ENCODE measurements at places on chromosomes 13 and 19. TPM values are rescaled to one million over a fixed set of nuclear protein-coding genes. Genes with fewer than 3 reads are reported as not detected.

LILRA1 gene
- total RNA-seq = 0.23 TPM

CNN1 gene
- 2,877 TPM for total RNA-seq

ATP4B gene
- not detected for total RNA-seq

FUT3 gene
- total RNA-seq = not detected

KLK4 gene
- total RNA-seq = not detected

NFIX gene
- 81.0 TPM for total RNA-seq

DNA sequence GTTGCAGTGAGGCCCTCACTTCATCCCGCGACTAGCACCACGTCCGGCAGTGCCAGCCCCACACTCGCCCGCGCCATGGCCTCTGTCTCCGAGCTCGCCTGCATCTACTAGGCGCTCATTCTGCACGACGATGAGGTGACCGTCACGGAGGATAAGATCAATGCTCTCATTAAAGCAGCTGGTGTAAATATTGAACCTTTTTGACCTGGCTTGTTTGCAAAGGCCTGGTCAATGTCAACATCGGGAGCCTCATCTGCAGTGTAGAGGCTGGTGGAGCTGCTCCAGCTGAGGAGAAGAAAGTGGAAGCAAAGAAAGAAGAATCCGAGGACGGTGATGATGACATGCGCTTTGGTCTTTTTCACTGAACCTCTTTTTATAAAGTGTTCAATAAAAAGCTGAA lies 48.6 kb downstream of the NLRP12 start:
- DNase-seq = no peak

GRCh38 chr13:79943346-79944023 lies 397.4 kb downstream of the SPRY2 start:
- no peak for DNase-seq

DNA sequence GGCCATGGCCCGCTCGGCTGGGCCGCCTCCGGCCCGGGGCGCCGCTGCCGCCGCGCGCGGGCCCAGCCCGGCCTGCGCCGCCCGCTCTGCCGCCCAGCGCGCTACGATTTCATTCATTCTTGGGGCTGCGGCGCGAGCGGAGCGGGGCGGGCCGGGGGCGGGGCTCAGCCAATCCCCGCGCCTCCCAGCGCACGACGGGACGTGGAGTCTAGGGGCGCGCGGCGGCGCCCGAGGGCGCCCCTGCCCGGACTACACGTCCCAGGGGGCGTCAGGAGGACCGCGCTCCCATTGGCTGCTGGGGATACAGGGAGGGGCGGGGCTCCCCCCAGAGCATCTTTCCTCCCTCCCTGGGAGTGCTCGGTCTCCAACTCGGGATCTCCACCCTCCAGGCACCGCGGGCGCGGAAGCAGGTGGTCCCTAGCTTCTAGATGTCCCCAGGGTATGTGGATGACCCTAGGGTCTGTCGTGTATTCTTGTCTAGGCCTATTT lies 5.6 kb upstream of the DPF1 start:
- no peak for DNase-seq

- no peak for DNase-seq
Observed at GRCh38 chr19:6278740-6279619, 795 bp downstream of the MLLT1 start.

DNA sequence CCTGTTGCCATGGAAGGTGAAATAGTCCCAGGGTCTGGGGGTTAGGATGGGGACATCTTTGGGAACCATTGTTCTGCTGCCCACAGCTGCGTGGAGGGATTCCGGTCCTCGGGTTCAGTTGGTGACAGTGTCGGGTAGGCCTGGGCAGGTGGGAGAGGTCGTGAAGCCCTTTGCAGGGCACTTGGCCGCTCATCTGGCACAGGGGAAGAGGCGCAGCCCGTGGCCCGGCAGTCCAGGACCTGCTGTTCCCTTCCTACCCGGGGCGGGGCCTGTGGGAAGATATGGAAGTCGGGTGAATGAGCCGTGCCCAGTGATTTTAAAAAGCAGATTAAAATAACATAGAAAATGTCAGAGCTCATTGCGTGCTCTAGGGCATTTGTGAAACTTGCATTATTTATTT lies 44.8 kb downstream of the KDM4B start:
- DNase-seq = no peak

GRCh38 chr13:25151626-25152195 lies 20.4 kb downstream of the AMER2 start:
- DNase-seq = no peak

- no peak for DNase-seq
Observed at GRCh38 chr13:76878043-76878442, 8.2 kb downstream of the KCTD12 start.

- no peak for DNase-seq
Observed at GRCh38 chr13:47218611-47219010, 321.8 kb upstream of the HTR2A start.

- DNase-seq = no peak
Observed at GRCh38 chr19:55473225-55474012, 3.0 kb upstream of the ZNF628 start.

- no peak for DNase-seq
Observed at GRCh38 chr19:6023085-6023682, 45.2 kb upstream of the RANBP3 start.

- peak; percentile 95 for DNase-seq
Observed at GRCh38 chr19:43826787-43827754, at the start of gene ZNF283. ZNF283 (plus strand) TSS chr19:43827321; CDS start chr19:43833505, 6,184 bp downstream.

GRCh38 chr19:48645620-48646000 lies 377 bp downstream of the CA11 start:
- DNase-seq = no peak

All from esophagus muscularis mucosa (tissue), 4 donors.